ENCODE measurements at places on chromosomes 7 and 10. TPM values are rescaled to one million over a fixed set of nuclear protein-coding genes. Genes with fewer than 3 reads are reported as not detected.
A peak's percentile ranks its signal among the peaks of the same experiment; 100 is the strongest.

PON3 gene
- polyA plus RNA-seq = 49.0 TPM

ADAM22 gene
- 0.29 TPM for polyA plus RNA-seq

NACAD gene
- polyA plus RNA-seq = 0.30 TPM

PTPN12 gene
- polyA plus RNA-seq = 76.3 TPM

RBP3 gene
- not detected for polyA plus RNA-seq

DRGX gene
- not detected for polyA plus RNA-seq

LLCFC1 gene
- not detected for polyA plus RNA-seq

ATAD1 gene
- 32.3 TPM for polyA plus RNA-seq

PODXL gene
- polyA plus RNA-seq = 33.6 TPM

DNA sequence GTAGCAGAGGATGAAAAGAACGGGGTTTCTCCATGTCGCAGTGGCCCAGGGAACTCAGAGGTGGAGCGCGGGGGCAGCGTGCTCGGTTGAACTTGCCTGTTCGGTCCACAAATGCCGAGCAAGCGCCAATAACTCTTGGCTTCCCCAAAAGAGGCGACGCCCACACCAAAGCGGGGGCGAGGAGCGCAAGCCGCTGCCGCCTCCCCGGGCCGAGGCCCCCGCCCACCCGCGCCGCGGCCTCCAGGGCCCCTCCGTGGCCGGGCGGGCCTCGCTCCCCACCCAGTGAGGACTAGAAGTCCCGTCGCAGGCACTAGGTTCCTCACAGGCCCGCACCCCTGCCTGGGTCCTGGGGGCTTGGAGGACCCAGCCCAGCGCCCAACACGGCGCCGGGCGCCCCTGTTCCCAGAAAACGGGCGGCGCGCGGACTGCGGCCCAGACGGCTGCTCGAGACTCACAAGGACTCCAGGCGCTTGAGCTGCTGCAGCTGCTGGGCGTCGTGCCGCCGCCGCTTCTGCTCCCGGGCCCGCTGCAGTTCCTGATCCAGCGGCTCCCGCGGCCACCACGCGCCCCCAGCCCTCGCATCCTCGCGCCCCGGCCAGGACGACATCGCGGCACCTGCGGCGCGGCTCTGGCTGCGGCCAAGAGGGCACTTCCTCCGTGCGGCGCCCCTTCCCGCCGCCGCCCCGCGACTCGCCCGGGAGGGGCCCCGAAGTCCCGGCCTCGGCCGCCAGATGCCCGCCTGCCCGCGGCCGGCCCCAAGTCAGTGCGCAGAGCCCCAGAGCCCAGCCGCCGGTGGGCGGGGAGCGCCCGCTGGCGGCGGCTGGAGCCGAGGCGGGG, 14.6 kb upstream of the FKBP9 start:
- DNase-seq = peak; percentile 89

DNA sequence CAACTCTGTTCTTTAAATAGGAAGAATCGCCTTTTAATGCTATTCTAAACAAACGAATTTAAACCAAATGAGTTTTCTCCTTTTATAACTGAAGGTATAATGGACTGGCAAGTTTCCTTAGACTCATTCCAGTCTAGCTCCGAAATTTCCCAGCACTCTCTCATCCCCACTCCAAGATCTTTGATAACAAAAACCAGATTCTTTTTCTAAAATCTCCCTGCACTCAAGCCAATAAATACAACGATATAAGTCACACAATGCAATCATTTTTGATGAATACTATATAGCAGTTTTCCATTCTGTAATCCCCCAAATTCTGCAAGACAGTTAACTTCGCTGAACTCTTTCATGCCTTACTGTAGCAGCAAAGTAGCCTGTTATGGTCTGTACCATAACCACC, 1.9 kb downstream of the OGA start:
- no peak for DNase-seq

DNA sequence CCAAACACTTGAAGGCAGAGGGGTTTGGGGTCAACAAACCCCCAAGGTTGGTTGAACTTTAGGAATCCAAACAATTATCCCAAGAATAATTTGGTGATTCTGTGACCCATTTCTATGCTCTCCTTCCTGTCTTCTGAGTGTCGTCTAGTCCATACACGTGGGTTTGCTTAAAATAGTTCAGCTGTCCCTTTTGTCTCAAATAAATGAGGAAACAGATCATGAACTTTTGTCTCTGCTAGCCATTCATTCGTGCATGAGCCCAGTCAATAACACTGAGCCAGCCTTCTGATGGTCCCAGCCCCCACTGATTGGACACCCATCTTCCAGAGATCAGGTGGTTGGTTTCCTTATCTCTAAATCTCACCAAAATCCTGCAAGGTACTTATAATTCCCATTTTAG, 255.4 kb downstream of the PRPF18 start:
- DNase-seq = no peak

DNA sequence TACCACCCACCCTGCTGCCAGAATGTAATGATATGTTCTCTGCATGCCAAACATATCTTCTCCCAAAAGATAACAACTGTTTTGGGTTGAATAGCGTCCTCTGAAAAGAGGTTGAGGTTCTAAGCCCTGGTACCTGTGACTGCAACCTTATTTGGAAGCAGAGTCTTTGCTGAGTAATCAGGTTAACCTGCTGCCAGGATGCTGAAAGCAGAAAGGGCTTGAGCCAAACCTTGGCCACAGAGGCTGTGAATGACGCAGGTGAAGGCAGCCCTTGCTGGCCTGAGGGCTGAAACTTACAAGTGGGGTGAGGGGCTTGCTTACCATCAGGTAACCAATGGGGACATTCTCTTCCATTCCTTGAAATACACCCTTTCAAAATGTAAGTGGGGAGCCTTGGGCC, 151.8 kb upstream of the RHEB start:
- DNase-seq = no peak

DNA sequence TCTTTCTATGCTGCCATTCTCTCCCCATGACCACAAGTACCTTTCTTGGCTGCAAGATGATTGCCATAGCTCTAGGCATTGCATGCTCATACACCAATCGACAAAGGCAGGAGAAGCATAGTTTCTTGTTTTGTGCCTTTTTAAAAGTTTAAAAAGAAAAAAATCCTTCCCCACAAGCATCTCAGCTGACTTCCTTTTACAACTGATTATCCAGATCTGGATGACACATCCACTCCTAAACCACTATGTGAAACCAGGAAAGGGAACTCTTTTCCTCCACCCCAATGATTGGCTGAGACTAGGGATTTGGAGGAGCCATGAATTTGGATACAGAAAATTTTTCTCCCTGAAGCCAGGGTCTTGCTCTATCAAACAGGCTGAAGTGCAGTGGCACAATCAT, 14.5 kb upstream of the LRRC4 start:
- DNase-seq = no peak

DNA sequence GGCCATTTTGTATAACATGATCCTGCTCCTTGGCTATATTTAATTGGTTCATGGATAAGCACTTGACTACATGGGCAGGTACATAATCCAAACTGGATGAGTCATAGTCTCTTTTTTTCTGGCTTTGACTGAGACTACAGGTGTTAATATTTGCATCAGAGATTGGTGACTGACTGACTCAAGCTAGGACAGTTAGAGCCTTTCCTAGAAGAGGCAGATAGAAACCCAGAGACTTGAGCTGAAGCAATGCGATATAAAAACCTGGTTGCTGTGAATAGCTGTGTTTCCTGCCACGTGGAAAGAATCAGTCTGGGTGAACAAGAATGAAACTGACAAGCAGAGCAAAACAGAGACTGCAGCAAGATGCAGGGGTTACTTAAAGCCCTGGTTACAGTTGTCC, 81.0 kb downstream of the SAMD9 start:
- DNase-seq = no peak

GRCh38 chr7:44472843-44473242, 17.6 kb downstream of the NUDCD3 start:
- DNase-seq = no peak

- no peak for DNase-seq
Measured at GRCh38 chr7:95919556-95919955, 147.2 kb downstream of the DYNC1I1 start.

DNA sequence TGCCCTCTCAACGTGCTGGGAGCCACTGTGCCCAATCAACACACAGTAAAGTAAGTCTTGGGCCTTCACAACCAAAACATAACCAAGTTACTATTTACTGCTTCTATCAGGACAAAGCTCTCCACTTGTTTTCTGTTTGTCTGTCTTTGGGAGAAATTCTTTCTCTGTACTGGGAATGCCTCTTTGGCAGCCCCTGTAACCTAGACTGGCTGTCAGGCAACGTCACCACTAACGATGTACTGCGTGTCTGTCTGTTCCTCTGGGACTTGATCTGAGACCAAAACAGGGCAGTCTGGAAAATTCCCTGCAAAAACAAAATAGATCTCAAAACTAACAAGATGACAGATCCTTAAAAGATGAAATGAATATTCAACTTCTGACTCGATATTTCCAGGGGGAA, 113.0 kb downstream of the SMURF1 start:
- no peak for DNase-seq

DNA sequence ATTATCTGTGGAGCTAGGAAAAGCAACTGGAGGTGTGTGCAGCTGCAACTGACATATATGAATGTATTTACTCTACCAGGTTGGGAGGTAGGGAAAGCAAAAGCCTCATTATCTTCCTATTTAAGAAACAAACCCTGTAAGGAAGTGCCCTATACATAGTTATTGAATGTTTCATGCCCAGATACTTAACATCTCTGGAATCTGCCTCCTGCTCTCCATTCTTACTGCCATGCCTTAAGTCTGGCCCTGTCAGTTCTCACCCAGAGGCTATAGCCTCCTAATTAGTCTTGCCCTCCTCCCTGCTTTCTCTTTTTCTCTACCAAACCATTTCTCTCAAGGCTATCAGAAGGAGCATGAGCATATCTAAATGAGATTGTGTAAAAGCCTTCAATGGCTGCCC, 542.6 kb upstream of the LRRN3 start:
- no peak for DNase-seq

- DNase-seq = no peak
Measured at GRCh38 chr7:2872296-2872874, 28.3 kb upstream of the GNA12 start.

DNA sequence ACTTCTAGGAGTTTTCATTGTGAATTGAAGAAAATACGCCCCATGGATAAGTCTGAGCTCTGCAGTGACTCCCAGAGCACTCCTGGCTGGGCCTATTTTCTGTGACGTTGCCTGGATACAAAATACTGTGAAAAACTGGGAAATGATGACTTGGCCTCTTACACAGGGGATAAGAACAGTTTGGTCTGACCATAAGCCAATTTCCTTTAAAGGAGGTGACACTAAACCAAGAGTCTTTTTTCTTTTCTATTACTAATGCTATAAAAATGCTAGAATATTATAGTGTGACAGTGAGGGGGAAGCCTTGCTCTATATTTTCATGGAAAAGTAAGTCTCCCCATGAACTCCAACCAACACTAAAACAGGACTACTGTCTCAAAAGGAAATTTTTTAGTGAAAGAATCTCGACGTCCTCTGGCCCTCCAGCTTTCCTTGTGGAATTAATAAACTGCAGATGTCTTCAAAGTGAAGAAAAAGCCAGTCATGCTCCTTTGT, 45.5 kb downstream of the MYOF start:
- peak; percentile 81 for DNase-seq

DNA sequence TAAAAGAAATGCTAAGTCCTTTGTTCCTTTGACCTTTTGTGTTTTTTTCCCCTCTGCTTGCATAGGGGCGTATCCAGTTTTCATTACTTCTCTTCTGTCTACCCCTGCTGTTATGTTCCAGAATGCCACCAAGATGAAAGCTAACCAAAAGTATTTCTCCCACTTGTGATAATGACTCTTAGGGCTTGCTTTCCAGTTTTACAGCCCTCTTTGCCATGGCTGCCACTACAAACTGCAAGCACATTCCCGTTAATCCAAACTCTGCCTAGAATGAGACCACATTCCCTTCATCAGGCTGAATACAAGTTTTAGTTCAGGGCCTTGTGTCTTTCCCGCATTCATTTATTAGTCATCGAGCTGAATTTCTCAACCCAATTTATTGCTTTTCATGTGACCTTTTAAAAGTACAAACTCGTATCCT, 23.6 kb upstream of the CD36 start:
- DNase-seq = peak; percentile 5

DNA sequence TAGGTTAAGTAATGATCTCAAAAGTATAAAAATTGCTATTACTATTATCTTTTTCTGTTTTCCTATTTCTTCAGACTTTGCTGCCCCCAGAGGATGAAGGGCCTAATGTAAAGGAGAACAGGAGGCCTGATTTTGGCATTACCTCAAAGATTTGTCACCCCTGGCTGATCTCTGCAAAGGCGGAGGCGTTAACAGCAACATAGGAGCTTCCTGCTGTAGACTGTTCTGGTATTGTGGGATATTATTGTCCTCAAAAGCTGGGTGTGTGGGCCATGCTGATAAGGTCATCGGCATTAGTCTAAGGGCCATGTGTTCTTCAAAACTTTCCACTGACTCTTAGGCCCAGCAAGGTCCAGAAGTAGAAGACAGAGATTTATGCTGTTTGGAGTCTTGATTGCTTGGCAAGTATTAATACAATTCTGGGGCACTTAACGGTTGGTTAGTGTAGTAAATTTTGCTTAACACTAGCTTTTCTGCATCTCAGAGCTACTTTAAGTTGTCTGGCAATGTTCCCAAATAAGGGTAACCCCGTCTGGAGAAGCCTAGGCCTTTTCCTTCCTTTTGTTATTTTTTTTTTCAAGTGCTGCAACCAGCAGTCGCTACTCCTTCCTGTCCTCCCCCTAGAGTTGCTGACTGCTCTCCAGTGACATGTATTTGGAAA, 14.0 kb upstream of the ENTPD1 start:
- DNase-seq = no peak

GRCh38 chr10:22849077-22849805, 78.6 kb upstream of the ARMC3 start:
- DNase-seq = no peak

DNA sequence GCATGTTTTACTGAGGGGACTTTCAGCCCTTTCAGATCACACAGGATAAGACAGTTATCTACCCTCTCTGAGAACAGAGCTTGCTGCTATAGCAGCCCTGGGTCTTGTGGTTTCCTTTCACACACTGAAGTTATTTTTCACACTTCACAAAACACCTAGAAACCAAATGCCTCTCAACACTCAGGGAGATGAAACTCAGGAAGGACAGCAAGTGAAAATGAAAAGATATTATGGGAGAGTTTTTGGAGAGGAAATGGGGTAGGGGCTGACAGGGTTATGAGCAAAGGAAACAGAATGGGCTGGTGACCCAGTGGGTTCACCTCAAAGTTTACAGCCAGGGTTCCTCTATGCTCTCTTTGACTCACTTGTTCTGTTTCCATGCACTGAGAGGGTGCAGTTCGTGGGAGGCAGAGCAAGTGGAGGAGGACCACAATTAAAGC, 17.0 kb upstream of the GIMAP2 start:
- DNase-seq = no peak

DNA sequence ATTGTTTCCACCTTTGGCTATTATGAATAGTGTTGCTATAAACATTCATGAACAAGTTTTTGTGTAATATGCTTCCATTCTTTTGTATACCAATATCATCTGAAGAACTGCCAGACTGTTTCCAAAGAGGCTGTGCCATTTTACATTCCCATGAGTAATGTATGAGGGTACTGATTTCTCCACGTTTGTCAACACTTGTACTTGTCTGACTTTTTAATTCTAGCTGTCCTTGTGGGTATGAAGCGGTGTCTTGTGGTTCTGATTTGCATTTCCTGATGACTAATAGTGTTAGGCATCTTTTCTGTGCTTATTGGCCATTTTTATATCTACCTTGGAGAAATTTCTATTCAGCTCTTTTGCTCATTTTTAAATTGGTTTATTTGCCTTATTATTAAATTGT, 52.8 kb downstream of the LSMEM1 start:
- DNase-seq = no peak

Measured in A549 (cell line).